ENCODE measurements at places on chromosomes 16 and 17.
A peak's percentile ranks its signal among the peaks of the same experiment; 100 is the strongest.

GRCh38 chr17:28810437-28810836 lies 32.2 kb downstream of the FAM222B start:
- H3K36me3 ChIP-seq: peaks cover 4% of the 10 kb centered on the region
- peaks cover 40% of the 10 kb centered on the region for H3K4me1 ChIP-seq
- no peak overlapping the region for H3K27ac ChIP-seq

DNA sequence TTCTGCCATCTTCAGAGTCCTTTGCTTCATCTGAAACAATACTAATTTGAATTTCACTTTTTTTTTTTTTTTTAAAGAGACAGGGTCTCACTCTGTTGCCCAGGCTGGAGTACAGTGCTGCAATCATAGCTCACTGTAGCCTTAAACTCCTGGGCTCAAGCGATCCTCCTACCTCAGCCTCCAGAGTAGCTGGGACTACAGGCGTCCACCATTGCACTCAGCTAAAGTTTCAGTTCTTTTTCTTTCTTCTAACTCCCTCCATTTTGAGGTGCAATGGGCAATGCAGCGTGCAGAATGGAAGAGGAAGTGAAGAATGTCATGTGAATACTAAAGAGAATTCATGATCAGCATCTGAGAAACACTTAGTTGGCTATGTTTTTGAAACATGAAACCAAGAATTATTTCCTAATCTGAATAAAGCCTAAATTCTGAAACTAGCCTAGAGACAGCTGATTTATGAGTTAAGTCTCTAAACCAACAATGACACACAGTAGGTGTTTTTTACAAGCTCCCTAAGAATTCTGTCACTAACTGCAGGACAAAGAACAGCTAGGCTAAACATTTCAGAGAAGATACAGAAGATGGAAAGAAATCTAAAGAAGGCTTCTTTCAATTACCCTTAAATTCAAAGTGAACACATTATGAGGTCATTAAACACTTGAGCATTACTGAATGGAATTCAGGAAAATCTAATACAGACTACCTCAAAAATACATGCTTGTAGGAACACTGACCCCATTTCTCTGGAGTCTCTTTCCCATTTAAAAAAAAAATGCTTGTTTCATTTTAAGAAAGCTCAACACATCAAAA lies 21.0 kb downstream of the SNN start:
- peaks cover 19% of the 10 kb centered on the region for H3K36me3 ChIP-seq
- peaks cover 3% of the 10 kb centered on the region for H3K4me1 ChIP-seq
- H3K27me3 ChIP-seq: no peaks in the 10 kb centered on the region
- DNase-seq: no peak
- no peak overlapping the region for H3K4me3 ChIP-seq

DNA sequence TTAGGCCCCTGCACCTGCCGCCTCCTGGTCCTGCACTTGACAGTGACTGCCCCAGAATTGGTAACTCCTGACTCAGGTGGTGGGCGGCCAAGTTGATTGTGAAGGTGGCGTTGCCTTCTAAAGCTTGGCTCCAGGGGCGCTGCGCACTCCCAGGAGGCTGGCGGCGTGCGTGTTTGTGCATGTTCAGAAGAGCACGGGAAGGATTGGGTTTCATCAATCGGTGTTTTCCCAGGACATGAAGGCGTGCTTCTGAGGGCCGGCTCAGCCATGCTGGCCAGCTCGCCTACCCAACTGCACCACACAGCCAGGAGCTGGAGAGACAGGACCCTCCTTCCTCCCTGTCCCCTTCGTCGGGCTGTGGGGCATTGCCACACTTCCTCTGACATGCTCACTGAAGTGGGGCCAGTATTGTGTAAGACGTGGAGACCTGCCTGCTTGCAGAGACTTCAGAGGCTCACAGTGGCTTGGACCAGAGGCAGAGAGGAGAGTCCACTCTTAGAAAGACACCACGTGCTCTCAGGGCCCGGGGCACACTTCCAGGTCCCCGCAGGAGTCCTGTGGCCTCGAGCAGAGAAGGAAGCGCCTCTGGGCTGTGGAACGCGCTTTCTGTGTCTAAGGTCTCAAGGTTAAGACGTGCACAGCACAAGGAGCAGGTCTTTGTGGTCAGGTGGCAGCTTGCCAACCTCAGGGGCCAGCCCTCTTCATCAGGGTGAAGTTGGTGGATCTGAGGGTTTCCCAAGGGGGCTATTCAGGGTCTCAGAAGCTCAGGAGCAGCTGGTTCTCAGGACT lies 2.8 kb downstream of the RAB40C start:
- H3K27me3 ChIP-seq: no peaks in the 10 kb centered on the region
- H3K36me3 ChIP-seq: peaks cover 7% of the 10 kb centered on the region
- H3K27ac ChIP-seq: no peak overlapping the region

GRCh38 chr16:65697065-65697464 lies 575.2 kb upstream of the CDH11 start:
- no peak overlapping the region for H3K27ac ChIP-seq
- H3K36me3 ChIP-seq: no peaks in the 10 kb centered on the region
- no peak for DNase-seq
- H3K4me3 ChIP-seq: no peak overlapping the region
- peaks cover 23% of the 10 kb centered on the region for H3K4me1 ChIP-seq

DNA sequence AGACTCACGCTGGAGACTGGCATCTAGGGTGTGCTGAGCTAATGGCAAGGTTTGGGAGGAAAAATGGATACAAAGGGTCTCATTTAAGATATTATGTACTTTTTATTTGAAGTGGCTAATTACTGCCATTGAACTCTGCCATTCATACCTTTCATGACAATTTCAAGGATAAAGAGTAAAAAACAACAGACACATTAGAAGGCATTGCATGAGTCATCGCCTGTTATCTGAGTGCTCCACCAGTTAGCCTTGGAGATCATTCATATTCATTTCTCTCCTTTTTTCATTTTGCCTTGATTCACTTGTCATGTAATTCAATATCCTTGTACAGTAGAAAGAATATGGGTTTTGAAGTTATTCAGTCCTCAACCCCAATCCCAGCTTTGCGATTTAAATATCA lies 109.5 kb downstream of the CDH8 start:
- H3K4me1 ChIP-seq: no peaks in the 10 kb centered on the region
- H3K36me3 ChIP-seq: no peaks in the 10 kb centered on the region
- H3K4me3 ChIP-seq: no peak overlapping the region
- H3K27me3 ChIP-seq: no peaks in the 10 kb centered on the region
- DNase-seq: no peak

DNA sequence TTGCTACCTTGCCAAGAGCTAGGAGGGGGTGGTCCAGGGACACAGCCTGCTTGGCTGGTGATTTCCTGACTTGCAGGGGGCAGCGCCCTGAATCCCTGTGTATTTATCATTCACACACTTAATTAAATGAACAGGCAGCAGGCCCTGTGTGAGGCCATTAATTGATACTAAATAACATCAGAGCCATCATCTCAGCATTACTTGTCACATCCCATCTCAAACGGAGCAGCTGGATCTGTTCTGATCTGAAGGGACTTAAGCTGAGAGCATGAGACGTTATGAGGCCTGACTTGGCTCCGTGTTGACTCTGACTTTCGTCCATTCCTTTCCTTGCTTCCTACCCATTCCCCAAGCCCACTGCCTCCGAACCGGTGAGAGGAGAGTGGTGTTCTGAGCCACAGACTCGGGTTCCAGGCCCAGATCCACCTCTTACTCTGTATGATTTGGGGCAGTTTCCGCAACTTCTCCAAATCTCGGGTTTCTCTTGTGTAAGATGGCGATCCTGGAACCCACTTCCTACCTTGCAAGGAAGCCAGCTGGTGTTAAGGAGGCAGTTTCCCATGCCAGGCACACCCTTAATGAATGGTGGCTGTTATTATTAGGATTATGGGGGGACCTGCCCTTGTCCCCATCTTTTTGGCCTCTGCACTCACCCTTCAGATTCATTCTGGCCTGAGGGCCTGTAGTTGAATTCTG lies 33.8 kb downstream of the CACNA1G start:
- no peaks in the 10 kb centered on the region for H3K36me3 ChIP-seq
- H3K4me3 ChIP-seq: no peak overlapping the region
- DNase-seq: no peak

DNA sequence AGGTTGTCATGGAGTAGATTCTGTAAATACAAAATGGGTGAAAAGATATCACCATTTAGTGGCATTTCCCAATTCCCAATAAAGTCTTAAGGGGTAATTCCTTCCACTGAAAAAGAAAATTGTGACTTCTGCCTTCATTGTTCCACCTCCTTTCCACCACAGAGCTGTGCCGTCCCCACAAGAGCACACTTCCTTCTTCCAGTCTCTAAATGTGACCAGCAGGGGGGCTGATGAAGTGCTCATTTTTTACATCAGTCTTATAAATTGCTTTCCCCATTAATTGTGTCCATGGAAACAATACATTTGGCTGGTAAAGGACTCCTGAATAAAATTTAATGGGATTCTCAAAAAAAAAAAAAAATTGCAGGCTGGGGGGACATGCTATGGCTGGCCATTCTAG lies 260.8 kb upstream of the PSMD7 start:
- no peak for DNase-seq
- H3K27me3 ChIP-seq: peaks cover 5% of the 10 kb centered on the region
- no peak overlapping the region for H3K27ac ChIP-seq
- H3K4me1 ChIP-seq: no peaks in the 10 kb centered on the region
- no peak overlapping the region for H3K4me3 ChIP-seq
- no peaks in the 10 kb centered on the region for H3K36me3 ChIP-seq

DNA sequence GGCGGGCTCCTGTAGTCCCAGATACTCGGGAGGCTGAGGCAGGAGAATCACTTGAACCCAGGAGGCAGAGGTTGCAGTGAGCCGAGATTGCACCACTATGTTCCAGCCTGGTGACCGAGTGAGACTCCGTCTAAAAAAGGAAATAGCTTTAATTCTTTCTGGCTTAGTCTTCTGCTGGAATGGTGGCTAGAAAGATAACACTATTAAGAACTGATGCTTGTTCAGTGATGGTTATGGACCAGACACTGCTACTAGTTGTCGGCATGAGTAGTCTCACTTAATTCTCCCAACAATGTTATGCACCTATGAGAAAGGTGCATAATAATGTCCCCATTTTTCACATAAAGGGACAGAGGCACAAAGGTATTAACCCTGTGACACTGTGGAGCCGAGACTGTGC lies 188.7 kb downstream of the HS3ST3A1 start:
- H3K4me3 ChIP-seq: no peak overlapping the region
- no peak overlapping the region for H3K27ac ChIP-seq
- no peaks in the 10 kb centered on the region for H3K36me3 ChIP-seq
- H3K27me3 ChIP-seq: peaks cover 8% of the 10 kb centered on the region

GRCh38 chr17:76696763-76697701 lies 13.7 kb downstream of the MXRA7 start:
- no peak overlapping the region for H3K27ac ChIP-seq
- DNase-seq: no peak
- peaks cover 32% of the 10 kb centered on the region for H3K4me1 ChIP-seq
- H3K27me3 ChIP-seq: no peaks in the 10 kb centered on the region

DNA sequence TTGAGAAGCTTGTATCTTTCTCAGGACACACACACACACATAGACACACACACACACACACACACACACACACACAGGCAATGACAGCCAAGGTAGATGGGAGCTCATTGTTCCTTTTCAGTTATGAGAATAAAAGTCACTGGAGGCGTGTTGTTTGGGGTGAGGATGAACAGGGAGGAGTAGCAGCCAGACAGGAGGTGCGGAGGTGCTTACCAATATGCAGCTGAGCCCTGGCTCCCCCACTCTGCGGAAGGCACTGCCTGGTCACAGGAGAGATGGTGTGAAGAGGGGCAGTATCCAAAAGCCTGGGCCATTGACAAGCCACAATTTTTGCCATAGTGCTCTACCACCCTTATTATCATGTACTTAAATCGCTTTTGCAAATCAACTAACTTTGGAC lies 77.4 kb downstream of the CBLN1 start:
- no peak overlapping the region for H3K27ac ChIP-seq
- H3K4me1 ChIP-seq: no peaks in the 10 kb centered on the region
- no peak overlapping the region for H3K4me3 ChIP-seq
- no peak for DNase-seq
- peaks cover 11% of the 10 kb centered on the region for H3K27me3 ChIP-seq
- no peaks in the 10 kb centered on the region for H3K36me3 ChIP-seq

DNA sequence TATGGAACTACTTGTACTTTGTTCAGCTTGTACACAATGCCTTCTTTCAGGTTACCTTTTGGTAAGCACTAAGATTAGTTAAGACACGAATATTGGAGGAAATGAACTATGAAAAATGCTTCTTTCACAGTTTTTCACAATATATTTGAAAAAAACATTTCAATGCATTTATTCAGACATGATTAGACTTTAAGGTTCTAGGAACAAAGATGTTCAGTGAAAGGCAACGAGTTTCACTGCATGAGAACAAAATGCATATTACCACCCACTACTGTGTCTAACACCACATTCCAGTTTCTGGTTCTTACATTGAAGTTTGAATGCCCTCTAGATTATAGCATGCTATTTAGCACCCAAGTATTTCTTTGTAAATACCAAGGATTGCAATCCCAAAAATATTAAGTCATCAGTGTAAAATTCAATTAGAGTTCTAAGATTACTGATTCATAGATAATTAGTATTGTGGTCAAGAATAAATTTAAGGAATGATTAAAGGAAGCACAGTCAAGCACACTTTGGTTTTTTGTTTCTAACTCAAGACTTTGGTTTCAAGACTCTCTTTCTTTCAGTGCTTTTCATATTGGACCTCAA lies 261.7 kb downstream of the CEP112 start:
- H3K4me1 ChIP-seq: peaks cover 3% of the 10 kb centered on the region
- no peak overlapping the region for H3K4me3 ChIP-seq
- no peak for DNase-seq
- H3K36me3 ChIP-seq: peaks cover 19% of the 10 kb centered on the region
- H3K27me3 ChIP-seq: no peaks in the 10 kb centered on the region

- no peaks in the 10 kb centered on the region for H3K27me3 ChIP-seq
- H3K4me3 ChIP-seq: no peak overlapping the region
- no peak overlapping the region for H3K27ac ChIP-seq
- DNase-seq: no peak
- no peaks in the 10 kb centered on the region for H3K4me1 ChIP-seq
Observed at GRCh38 chr17:33438578-33438977, 145.5 kb upstream of the ASIC2 start.

- no peak overlapping the region for H3K4me3 ChIP-seq
- no peak overlapping the region for H3K27ac ChIP-seq
- H3K36me3 ChIP-seq: no peaks in the 10 kb centered on the region
- H3K27me3 ChIP-seq: peaks cover 6% of the 10 kb centered on the region
Observed at GRCh38 chr16:58377932-58378331, 14.3 kb upstream of the GINS3 start.

DNA sequence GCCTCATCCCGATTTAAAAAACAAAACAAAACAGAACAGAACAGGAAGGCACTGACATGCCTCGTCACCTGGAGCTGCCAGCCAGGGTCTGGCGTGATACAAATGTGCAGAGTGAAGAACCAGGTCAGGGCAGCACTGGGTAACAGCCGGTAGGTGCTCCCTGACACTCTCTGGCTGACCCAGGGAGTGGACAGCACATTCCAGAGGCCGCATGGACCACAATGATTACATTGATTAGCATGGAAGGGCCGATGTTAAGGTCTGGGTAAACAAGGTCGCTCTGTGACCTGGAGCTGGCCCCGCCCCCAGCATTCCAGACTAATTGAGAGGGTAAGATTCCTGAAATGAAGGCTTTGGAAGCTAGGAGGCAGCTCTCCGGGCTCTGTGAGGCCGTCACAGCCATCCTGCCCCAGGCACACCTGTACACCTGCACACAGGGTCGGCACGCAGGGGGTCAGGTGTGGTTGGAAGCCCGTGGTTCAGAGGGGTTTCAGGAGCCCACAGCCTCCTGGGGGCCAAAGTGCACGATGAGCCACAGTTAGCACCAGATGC lies 21.4 kb downstream of the PIEZO1 start:
- peaks cover 34% of the 10 kb centered on the region for H3K4me1 ChIP-seq
- H3K27me3 ChIP-seq: no peaks in the 10 kb centered on the region
- peak overlapping the region; percentile 98 for H3K27ac ChIP-seq
- DNase-seq: peak; percentile 63
- H3K4me3 ChIP-seq: peak overlapping the region; percentile 1

GRCh38 chr16:7843261-7843660 lies 510.6 kb downstream of the RBFOX1 start:
- H3K4me3 ChIP-seq: no peak overlapping the region
- no peaks in the 10 kb centered on the region for H3K36me3 ChIP-seq
- H3K4me1 ChIP-seq: no peaks in the 10 kb centered on the region
- H3K27me3 ChIP-seq: peaks cover 19% of the 10 kb centered on the region
- DNase-seq: no peak

All from progenitor cell of endocrine pancreas (in vitro differentiated cells).